ENCODE measurements at places on chromosomes 7 and 10.

GRCh38 chr10:95445223-95445836, 115.8 kb downstream of the SORBS1 start:
- peak; percentile 16 for DNase-seq

DNA sequence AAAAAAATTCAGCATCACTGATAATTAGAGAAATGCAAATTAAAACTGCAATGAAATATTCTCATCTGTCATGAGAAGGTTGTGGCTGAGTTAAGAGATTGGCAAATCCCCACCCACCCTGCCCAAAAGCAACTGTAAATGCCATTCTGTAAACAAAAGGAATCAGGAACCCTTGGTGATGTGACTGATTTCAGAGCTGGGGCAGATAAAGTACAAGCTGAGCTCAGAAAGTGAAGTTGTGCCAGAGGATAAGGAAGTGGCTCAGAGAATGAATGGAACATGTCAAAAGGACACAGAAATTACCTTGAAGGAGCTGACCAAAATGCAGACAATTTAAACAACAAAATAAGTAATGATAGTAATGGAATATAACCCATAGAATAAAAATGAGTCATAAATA, 32.7 kb upstream of the ARMS2 start:
- DNase-seq = no peak

GRCh38 chr10:9636216-9636615, 1381.5 kb upstream of the CELF2 start:
- no peak for DNase-seq

DNA sequence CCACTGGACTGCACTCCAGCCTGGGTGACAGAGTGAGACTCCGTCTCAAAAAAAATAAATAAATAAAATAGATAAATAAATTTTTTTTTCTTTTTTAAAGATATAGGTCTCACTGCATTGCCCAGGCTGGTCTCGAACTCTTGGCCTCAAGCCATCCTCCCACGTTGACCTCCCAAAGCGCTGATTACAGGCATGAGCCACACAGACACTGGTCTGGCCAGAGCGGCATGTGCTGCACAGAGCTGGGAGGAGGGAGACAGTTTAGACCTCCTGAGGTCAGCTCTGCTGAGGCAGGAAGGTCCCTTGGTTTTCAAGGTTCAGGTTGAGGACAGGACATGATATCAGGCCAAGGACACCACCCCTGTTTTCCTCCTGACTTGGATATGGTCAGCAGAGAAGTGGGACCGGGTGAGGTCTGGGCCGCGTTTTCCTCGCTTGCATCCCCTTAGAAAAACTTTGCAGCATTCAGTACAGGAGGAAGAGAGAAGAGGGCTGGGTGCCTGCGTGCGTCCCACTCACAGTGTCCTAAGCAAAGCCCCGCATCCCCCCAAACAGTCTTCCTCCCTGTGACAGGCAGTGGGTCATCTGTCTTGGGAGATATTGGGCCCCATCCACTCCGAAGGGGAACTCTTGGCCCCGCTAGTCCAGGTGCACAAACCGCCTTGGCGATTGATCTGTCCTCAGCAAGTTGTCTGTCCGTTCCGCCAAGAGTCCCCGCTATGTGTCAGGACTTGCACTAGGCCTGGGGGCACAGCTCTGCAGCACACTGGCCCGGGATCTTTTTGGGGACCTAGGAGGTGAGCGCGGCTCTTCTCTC, 56.1 kb downstream of the ZNF727 start:
- DNase-seq = no peak

GRCh38 chr10:82245906-82246560, 371.0 kb downstream of the NRG3 start:
- no peak for DNase-seq

DNA sequence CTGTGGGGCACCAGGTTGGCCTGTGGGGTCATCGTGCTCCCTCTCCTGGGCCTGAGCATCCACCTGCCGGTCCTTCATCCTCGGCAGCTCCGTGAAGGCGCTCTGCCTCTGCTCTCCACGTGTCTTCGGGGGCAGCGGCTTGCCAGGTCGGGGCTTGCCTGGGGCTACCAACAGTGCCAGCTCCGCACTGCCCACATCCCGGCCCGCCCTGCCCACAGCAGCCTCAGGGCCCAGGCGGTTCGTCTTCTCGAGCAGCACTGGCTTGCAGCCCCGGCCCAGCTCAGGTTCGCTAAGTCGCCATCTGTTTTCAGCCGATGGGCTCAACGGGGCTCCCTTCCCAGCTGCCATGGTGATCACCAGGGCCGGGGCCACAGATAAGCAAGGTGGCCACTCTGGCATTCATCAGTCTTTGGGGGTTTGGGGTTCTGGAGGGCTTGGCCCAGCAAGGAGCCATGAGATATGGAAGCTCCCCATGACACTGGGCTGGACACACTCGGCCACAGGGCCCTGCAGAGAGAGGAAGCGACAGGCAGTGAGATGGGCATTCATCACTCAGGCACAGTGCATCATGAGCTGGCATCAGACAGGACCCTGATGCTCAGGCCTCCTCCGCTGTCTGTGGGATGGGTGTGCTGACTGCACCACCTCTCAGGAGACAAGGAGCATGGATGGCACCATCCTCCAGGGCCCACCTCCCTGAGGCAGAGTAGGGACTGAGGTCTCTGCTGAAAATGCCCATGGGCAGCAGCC, 15.5 kb downstream of the ZNF488 start:
- no peak for DNase-seq

DNA sequence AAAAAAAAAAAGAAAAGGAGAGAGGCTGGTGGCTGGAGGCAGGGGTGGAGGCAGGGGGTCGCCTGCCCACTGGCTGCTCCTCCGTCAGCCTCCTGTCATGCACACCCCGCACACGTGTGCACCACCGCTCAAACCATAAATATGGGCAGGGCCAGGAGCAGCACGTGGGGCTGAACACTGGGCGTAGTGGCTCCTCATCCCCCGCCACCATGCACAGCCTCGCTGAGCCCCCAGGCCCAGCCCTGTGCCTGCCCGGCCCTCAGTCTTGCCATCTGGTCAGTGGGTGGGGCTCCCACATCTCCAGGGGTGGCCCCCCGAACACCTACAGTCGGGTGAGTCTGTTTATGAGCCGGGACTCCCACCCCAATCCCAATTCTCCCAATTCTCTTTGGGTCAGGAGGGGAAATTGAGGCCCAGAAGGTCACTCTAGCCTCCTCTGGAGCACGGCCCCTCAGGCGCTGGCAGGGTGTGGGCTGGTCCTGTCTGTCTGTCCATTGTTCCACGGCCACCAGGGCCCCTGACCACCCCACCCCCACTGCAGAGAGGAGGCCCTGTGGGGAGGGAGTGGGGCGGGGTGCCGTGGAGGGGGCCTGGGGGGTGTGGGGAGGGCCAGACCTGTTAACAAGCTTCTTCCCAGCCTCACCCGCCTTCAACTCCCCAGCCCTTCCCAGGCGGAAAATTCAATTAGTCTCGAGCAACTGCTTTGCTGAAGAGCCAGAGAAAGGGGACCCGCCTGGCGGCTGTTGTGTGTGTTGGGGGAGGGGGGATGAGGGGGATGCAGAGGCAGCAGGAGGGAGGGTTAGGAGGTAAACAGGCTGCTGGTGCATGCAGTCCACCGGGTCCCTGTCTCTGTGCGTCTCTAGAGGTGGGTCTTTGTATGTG, 19.5 kb upstream of the GRIFIN start:
- no peak for DNase-seq

GRCh38 chr10:28838908-28839307, 161.6 kb downstream of the BAMBI start:
- no peak for DNase-seq

- no peak for DNase-seq
Observed at GRCh38 chr7:140209866-140210609, 33.3 kb upstream of the KDM7A start.

DNA sequence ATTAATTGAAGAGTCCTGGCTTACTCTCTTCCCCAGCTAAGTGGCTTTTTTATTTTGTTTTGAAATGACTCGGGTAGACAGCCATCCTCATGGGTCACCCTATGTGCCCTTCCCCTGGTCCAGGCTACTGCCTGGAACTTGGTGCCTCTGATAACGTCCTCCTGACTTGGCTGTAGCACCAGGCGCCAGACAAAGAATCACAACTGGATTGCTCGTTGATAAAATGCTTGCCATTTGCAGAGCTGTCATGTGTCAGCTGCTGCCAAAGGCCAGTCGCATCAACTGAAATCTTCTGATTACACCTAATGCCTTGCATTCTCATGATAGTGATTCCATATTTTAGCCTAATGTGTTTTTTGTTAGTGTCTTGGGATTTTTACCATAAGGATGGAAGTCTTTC, 27.4 kb upstream of the ABLIM1 start:
- no peak for DNase-seq

- DNase-seq = no peak
Observed at GRCh38 chr10:96828609-96829008, 3.5 kb upstream of the LCOR start.

DNA sequence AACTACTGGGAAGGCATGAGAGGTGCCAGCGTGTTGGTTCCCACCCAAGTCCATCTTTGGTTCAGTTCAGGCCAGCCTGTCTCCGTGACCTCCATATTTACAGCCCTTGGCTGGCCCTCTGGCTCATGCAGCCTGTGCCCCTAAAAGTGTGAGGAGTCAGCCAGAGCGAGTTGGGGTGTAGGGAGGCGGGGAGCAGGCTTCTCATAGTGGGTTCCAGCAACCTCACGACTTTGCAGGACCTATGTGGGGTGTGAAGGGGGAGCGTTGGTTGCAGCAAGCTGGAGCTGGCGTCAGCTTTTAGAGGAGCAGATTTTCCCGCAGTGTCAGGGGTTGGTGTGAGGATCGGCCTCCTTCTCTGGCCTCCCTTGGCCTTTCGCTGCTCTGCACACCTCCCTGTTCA, 9.8 kb downstream of the TSPAN14 start:
- no peak for DNase-seq

DNA sequence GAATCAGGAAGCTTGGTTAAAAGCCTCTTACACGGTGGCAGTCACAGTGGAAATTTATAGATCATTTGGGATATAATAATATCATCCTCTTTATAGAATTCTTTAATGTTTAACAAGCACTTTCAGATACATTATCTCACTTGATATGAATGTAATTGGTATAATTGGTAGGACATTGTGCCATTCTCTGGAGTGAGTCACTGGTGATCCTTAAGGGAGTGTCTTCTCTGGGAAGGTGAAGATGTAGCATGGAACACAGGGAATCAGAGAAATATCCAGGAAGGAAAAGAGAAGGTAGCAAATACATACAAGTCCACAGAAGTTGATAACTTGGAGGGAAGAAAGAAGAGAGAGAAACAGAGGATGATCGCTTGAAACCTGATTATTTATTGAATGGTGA, 9.8 kb downstream of the PTPRZ1 start:
- DNase-seq = no peak

DNA sequence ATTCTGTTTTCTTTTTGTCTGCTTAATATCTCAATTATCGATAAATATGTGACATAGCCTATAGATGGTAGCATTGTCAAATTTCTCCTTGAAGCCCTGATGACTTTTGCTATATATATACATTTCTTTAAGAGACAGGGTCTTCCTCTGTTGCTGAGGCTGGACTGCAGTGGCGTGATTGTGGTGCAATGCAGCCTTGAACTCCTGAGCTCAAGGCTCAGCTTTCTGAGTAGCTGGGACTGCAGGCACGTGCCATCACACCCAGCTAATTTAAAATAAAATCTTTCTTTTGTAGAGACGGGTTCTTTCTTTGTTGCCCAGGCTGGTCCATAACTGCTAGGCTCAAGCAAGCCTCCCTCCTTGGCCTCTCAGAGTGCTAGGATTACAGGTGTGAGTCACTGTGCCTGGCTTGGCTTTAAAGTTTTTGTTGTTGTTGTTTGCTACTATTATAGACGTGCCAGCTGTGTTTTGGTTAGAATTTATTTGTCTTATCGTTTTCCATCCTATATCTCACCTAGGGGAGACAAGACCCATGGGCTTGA, 7.0 kb downstream of the UMAD1 start:
- DNase-seq = no peak

DNA sequence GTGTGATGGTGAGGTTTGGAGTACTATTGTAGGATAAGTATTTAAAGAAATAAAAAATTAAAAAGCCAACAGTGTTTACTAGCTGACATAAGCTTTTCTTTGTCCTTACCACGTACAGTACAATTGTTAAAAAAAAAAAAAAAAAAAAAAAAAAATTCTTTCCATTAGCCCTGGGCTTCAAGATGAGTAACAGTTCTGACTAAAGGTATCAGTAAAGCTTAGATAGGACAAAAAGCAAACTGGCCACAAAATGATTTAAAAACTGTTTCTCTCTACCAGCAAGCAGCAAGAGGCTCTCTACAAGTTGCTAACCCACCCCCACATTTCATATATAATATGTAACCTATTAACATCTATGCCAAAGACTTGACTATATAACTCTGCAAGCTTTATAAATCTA, 17.5 kb downstream of the HYCC1 start:
- no peak for DNase-seq

- no peak for DNase-seq
Observed at GRCh38 chr10:109665321-109665720, 258.0 kb downstream of the XPNPEP1 start.

DNA sequence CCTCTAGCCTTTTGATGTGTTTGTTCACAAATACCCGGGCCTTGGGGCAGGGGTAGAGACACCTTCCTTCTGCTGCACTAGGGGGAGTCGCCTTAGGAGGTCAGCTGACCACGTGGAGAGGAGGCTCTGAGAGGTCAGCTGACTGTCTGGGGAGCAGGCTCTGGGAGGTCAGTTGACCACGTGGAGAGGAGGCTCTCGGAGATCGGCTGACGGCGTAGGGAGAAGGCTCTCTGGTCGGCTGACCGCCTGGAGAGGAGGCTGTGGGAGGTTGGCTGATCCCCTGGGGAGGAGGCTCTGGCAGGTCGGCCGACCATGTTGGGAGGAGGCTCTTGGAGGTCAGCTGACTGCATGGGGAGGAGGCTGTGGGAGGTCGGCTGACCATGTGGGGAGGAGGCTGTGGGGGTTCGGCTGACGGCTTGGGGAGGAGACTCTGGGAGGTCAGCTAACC, 59.6 kb upstream of the LYZL1 start:
- DNase-seq = no peak

DNA sequence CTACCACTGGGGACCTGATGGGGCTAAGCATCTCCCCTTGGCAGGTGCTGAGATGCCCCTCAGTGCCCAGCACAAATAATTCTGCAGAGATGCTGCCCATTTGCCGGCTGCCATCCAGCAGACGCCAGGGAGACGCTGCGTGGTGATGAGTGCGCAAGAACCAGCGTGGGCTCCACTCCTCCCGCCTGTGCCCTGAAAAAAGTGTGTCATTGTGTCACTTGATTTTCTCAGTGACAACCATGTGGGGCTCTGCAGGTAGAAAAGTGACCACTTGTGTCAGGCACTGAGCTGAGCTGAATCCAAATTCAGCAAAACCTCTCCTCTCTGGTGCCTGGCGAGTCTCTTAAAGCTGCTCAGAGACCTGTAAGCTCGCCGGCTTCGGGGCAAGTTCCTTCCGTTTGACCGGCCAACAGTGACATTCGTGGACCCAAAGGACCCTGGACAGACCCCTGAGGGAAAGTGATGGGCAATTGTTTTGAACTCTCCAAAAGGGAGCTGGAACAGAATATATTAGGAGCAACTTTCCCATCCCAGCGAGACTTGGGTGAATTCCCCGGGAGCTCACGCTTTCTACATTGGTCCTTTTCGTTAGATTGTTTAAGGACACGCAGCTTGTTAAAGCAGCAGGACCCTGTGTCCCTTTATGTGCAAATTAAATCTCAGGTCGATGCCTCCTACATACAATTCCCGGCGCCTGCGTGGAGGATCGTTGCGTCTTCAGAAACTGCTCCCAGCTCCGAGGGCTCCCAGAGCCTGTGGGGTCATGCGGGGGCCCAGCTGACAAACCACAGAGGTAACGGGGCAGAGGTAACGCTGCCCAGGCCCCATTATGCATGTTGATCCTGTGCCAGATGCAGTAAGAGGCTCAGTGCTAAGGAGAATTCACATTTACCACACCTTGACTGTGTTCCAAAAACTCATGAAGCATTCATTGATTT, 332.7 kb downstream of the ADARB2 start:
- no peak for DNase-seq

- DNase-seq = no peak
Observed at GRCh38 chr10:102245932-102246251, 560 bp downstream of the GBF1 start.

All from NCI-H446 treated with DMSO at 0.1 percent for 48 hours (cell line).